ENCODE measurements at places on chromosomes 1 and 21. TPM values are rescaled to one million over a fixed set of nuclear protein-coding genes. Genes with fewer than 3 reads are reported as not detected.

DNA sequence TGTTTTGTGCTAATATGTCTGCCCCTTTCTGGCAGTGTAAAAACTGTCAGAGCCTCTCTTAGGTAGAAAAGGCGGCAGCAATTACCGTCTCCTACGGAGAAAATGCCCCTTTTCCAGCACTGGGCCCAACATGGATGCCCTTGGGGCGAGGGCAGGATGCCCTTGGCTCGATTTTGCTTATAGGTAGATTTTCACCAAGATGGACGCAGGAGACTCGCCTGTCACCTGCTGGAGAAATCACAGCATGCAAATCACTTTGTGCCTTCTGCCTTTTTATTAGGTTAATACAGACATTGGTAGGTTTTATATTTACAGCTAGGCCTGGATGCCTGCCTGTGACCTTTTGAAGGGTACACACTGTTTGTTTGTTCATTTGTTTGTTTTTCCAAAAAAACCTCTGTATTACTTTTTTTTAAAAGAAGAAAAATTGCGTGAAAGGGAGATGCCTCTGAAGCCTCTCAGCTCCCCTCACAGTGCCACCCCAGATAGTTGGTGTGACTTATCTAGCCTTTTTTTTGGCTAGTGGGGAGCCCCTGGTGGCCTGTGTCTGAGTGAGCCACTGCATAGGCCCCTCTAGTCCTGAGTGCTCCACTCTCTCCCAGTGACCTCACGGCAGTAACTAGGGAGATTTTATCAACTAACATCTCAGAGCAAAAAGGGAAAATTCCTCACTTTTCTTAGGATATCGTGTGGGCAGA lies 2.5 kb downstream of the ATP1B1 start:
- DNase-seq, result no peak

GRCh38 chr1:222547260-222547614 lies 667 bp downstream of the HHIPL2 start:
- DNase-seq, result no peak

- DNase-seq, result no peak
Measured at GRCh38 chr1:40251456-40251855, 3.7 kb downstream of the TMCO2 start.

- DNase-seq, result no peak
Measured at GRCh38 chr21:32334980-32335531, 36.4 kb downstream of the MRAP start.

DNA sequence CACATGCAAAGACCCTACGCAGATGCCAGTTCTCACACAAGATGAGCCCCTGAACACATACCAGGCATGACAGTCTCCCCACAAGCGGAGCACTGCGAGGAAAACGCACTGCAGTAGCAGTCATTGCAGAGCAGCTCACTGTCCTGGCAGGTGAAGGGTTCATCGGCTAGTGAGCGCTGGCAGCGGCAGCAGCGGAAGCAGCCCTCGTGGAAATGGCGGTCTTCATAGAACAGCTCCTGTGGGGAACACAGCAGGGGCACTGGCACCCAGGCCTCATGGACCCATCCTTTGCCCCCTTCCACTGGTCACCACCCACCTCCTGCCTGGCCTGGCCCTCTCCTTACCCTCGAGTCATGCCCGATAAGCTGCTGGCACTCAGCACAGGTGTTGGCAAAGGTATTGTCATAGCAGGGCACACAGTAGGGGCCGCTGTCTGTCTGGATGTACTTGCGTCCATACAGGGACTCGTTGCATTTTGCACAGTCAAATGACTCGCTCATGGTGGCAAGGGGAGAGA lies 6.3 kb downstream of the FHL3 start:
- no peak for DNase-seq

DNA sequence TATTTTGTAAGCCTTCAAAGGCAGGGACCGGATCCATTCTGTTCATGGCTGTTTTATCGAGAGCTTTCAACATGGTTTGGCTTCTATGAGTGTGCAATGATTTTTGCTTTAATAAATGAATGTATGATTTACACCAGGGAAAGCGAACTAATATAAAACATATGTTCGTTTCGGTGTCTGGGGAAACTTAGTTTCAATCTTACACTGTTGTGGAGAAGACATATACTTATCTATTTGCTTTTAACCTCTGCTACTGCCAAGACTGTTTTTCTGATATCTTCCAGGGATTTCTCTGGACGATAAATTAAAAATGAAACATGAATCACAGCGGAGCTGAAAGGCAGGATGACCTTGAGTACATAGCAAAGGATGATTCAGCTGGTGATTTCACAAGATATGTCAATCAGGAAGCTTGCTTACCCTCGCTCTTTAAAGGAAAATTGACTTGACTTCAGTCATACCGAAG lies 14.7 kb upstream of the CYYR1 start:
- DNase-seq, result peak; percentile 48

- peak; percentile 49 for DNase-seq
Measured at GRCh38 chr1:198024782-198025181, 107.6 kb downstream of the LHX9 start.

DNA sequence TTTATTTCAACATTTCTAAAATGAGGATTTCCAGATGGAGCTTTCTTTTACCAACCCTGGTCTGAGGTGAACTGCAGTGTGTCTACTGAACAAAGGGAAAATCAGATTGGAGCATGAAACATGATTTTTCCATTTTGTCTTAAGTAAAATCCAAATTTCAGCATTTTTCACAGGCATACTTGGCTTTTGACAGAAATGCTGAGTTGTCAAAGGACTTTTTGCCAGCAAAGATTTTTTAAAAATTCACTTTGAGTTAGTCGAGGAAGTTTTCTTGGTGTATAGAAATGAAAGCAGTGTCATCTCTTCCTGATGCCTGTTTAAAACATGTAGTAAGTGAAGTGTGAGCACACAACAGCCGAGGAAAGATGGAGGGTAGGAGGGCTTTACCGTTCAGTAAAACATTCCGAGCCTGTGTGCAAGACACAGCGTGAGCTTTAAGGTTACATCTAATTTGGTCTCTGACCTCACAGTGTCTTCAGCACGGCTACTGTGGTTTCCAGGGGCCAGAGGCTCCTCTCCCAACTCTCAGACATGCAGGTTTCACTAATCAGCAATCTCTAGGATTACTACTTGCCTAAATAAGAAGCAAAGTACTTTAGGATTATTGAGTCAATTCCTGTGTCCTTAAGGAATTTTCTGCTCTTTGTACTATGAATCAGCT lies 45.9 kb downstream of the SAMD13 start:
- DNase-seq, result no peak

GRCh38 chr1:97806326-97806725 lies 114.5 kb downstream of the DPYD start:
- no peak for DNase-seq

GRCh38 chr1:7121622-7121988 lies 336.4 kb downstream of the CAMTA1 start:
- no peak for DNase-seq

GRCh38 chr1:51877434-51878307 lies 856 bp downstream of the NRDC start:
- peak; percentile 41 for DNase-seq

The HTR6 gene
- total RNA-seq, result not detected

GRCh38 chr1:221772117-221772516 lies 30.2 kb upstream of the DUSP10 start:
- no peak for DNase-seq

The E2F2 gene
- 0.95 TPM for total RNA-seq

- no peak for DNase-seq
Measured at GRCh38 chr1:30571380-30571779, 152.0 kb downstream of the MATN1 start.

The ATAD3C gene
- total RNA-seq, result 0.51 TPM

The TRIM45 gene
- total RNA-seq, result 2.3 TPM

DNA sequence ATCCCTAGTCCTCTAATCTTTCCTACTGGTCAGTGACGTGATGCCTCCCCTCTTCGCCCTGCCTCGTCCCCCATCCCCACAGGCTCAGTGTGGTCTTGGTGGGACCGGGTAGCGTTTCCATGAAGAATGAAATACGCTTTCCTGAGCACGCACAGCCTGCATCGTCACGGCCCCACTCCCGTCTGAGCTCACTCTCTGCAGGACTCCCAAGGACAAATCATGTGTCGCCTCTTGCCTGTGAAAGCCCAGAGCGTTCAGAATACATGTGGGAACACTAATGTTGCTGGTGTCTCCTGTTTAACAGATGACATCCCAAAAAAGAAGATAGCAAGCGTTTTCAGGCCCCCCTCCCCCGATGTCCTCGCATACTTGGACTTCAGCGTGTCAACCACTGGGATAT lies 49.2 kb downstream of the S100B start:
- DNase-seq, result no peak

The SYNJ1 gene
- total RNA-seq, result 6.2 TPM

DNA sequence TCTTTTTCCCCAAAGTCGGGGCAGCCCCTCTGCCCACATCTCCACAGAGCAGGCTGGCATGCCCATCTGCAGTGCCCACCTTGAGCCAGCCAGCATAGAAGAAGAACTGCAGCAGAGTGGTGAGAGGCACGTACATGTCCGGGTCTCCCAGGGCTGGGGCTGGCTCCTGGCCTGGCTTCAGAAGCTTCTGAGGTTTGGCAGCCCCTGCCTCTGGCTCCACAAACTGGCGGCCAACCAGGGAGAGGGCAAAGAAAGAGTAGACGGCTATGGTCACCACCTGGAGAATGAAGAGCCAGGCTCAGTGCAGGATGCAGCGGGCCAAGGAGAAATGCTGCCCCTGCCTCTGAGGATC lies 3.0 kb downstream of the BEST4 start:
- no peak for DNase-seq

GRCh38 chr1:48878191-48878940 lies 101.7 kb upstream of the BEND5 start:
- DNase-seq, result peak; percentile 87

The C1orf115 gene
- 1.4 TPM for total RNA-seq
